ENCODE measurements at places on chromosomes 1 and 21.

DNA sequence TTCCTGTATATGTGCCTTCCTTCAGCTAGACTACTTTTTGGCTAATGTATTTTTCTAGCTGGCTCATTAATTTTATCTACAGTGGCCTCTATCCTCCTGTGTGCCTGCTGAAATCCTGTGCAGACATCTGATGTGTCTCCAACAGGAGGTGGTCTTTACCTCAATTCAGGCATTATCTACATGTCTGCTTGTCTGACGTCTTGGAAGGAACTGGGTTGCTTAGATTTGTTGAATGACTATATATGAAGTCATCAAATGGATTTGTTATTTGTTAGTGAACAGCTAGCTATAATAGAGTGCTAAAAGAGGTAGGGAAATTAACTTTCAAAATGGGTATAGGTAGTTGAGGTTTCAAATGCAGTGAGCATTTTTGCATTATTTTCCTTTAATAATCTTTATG lies 6.7 kb downstream of the RPL5 start:
- DNase-seq: no peak

DNA sequence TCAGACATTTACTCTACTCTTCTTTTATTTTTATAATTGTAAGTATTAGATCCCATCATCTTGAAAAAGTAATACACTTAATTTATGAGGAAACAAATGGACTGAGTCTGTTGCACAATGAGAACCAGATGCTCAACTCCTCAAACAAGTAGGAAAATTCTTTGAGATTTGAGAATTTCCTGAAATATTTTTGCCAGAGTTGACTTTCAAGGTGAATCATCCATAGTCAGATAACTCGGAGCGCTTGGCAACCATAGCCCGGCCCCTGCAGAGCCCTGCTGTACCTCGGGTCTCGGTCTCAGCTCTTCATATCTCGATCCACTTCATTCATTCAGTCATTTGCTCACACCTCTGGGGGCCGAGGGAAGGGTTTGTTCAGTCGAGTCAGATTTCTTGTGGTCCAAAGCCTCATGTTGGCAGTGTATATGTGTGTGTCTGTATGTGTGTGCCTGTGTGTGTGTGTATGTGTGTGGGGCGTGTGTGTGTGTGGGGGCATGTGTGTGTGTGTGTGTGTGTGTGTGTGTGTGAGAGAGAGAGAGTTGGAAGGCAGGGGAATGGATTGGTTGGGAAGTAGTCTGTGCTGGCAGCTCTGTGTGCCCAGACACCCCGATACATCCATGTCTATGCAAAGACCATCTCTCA lies 18.1 kb upstream of the PCP4 start:
- DNase-seq: no peak

- DNase-seq: no peak
Observed at GRCh38 chr1:197782722-197783360, 7.6 kb upstream of the DENND1B start.

GRCh38 chr1:69572921-69573320 lies 5.2 kb downstream of the LRRC7 start:
- DNase-seq: no peak

GRCh38 chr1:54260810-54261209 lies 60.8 kb downstream of the MRPL37 start:
- DNase-seq: no peak

DNA sequence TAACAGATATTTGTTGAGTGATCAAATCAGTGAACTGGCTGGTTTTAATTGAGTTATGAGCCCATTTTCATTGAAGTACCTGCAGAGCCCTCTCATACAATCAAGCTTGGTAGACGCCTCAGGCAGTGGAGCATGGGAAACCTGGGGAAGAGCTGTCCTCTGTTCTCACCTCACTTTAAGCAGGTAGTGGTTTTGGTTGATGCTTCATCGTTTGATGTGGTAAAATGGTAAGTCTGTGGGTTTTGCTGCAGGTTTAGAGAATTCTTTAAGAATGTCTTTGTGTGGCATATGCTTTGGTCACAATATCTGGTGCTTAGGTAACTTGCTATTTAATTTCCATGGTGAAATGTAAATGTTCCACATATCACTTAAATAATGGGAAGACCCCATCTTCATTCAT lies 10.0 kb downstream of the LAMC1 start:
- DNase-seq: no peak

DNA sequence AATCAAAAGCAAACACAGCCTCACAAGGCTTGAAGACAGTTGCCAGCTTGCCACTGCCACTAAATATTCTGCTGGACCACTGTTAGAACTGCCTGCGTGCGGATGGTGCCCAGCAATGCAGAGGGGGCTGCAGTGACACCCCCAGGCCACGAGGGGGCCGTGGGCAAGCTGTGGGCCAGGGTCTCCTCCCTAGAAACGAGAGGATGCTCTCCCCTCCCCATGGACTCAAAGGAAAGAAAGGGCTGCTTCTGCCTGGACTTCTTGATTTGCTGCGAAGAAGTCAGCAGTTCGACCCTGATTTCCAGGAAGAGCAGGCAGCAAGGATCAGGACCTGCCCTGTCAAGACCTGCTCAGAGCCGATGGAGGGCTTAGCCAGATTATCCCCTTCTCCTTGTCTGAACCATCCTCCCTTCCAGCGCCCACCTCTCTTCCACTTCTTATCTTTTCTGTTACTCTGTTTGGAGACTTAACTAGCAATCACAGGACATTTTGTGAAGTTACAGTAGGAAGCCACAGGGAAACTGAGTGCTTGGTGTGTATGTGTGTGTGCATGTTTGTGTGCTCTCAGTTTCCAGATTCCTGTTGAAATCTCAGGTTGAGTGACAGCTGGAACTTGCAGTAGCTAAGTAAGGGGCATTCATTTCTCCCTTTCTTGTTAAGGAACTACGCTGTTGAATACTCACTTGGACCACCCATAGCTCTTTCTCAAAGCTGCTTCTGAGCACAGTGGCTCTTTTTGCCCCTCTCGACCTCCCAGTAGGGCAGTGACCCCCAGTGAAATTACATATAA lies 2.7 kb downstream of the MAN1C1 start:
- DNase-seq: no peak

GRCh38 chr1:6586404-6586816 lies 6.6 kb downstream of the ZBTB48 start:
- DNase-seq: no peak

- DNase-seq: no peak
Observed at GRCh38 chr1:27399251-27400025, 7.0 kb downstream of the GPR3 start.

GRCh38 chr1:3128431-3129132 lies 59.6 kb downstream of the PRDM16 start:
- DNase-seq: no peak

DNA sequence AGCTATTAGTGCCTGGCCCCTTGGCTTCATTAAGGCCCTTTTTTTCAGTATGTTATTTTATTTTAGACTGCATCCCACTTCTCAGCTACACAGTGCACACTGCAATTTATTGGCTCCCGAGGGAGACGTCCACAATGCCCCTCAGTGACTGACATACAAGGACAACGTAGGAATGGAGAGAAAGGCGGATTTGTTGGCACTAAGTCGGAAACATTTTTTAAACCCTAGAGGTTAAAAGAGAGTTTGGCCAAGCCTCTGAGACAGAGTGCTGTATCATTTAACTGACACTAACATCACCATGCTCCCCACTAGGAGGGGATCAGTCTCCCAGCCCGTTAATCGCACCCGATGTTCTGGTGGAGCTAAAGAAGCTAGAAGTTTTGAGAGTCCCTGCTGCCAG lies 45.7 kb upstream of the FOXD3 start:
- no peak for DNase-seq

- no peak for DNase-seq
Observed at GRCh38 chr1:36464605-36465393, 615 bp upstream of the MRPS15 start.

- DNase-seq: no peak
Observed at GRCh38 chr1:9150582-9151327, 21.9 kb upstream of the GPR157 start.

DNA sequence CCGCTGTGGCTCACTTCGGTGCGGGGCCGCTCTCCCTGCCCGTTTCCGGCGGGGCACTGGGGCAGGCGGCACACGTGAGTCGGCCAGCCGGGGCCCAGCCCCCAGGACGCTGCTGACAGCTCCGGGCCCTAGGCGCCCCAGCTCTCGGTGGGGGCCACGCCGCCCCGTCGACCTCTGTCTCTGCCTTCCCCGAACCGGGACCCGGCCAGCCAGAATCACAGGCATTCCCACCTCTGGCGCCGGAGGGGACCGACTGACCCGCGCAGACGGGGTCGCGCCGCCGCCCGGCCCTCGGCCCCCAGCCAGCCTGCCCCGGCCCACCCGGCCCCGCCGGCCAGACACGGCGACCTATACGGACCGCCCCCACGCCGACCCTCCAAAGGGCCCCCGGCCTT lies 755 bp downstream of the SCMH1 start:
- no peak for DNase-seq

Data from LNCaP clone FGC (cell line).